ENCODE measurements at places on chromosomes 1 and 21.

DNA sequence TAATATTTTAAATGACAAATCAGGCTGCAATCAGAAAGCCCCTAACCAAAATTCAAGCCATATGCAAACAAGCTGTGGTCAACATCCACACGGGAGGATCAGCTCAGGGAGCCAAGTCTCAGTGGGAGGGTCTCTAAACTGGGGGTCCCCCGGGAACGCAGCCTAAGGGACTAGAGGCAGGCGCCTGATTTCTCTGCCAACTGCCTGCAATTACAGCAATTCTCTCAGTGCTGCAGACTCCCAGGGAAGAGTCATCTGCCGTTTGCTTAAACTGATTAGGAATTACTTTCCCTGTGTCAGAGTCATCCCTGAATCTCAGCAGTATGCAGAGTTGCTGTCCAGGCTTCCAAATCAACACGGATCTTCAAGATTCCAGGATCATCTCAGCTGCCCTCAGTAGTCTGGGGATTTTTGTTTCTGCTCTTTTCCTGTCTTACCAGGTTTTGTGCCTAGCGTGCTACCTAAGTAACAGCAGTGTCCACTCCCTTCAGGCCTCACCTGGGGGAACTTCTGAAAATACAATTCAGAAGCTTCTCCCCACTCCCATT is 247.8 kb downstream of the RRAGC start:
- DNase-seq, result no peak

DNA sequence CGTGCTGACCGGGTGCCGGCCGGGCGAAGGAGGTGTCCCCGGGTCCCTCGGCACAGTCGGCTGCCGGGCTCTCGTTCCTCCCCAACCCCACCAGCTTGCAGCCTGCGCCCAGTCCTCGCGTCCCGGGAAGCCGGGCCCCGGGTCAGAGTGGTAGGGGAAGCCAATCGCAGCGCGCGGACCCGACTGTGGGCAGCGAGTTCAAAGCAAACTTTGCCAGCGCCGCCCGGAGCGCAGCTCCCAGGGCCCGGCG is 328 bp downstream of the MYCL start:
- no peak for DNase-seq

DNA sequence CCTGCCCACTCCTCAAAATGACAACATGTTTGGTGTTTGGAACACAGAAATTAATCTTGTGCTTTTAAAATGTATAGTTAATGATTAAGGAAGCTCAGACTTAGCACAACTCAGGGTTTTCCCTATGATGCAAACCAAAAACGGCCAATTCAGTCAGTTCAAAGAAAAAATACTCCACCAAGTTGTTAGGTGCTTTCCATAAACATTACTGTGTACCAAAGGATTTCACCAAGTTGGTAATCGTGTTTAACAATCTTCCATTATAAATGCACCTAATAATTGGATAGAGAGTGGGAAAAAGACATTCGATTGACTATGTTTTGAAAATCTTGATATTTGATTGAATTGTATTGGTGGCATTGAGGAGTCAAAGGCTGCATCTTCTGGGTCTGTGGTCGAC is 33.3 kb upstream of the DUSP10 start:
- DNase-seq, result no peak

GRCh38 chr1:3547055-3548005 is 64.0 kb downstream of the MEGF6 start:
- DNase-seq, result peak; percentile 90
